ENCODE measurements at places on chromosomes 1 and 21.

DNA sequence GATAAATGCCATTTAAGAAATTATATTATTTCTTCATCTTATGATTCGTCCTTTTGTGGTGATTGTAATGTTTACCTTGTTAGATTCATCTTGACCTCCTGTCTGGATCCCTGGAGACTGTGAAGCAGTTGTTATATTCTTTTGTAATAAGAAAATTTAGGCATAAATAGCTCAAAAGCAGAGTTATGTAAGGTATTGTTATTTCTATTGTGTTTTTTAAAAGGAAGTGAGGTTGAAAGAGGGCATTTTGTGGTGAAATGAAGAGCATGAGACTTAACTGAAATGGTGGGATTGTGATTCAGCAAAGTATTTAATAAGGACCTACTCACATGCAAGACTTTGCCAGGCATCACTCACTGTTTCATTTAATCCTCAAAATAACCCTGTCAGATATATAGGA, 104.0 kb downstream of the PDE4B start:
- no peak for DNase-seq
- no peak overlapping the region for H3K4me3 ChIP-seq
- no peaks in the 10 kb centered on the region for H3K4me1 ChIP-seq
- no peak overlapping the region for H3K27ac ChIP-seq

GRCh38 chr1:172662464-172663109, 3.7 kb downstream of the FASLG start:
- peak overlapping the region; percentile 91 for H3K27ac ChIP-seq
- peaks cover 48% of the 10 kb centered on the region for H3K4me1 ChIP-seq
- peaks cover 36% of the 10 kb centered on the region for H3K27me3 ChIP-seq
- H3K36me3 ChIP-seq: peaks cover 2% of the 10 kb centered on the region
- DNase-seq: peak; percentile 85

GRCh38 chr1:184300446-184300845, 86.4 kb upstream of the C1orf21 start:
- no peak overlapping the region for H3K4me3 ChIP-seq
- no peaks in the 10 kb centered on the region for H3K36me3 ChIP-seq
- H3K4me1 ChIP-seq: no peaks in the 10 kb centered on the region

- H3K4me3 ChIP-seq: no peak overlapping the region
- H3K36me3 ChIP-seq: no peaks in the 10 kb centered on the region
- no peak for DNase-seq
- H3K27me3 ChIP-seq: peaks cover 28% of the 10 kb centered on the region
- H3K4me1 ChIP-seq: no peaks in the 10 kb centered on the region
These were observed 6.4 kb upstream of the KCNK1 start for GRCh38 chr1:233607252-233608119.

DNA sequence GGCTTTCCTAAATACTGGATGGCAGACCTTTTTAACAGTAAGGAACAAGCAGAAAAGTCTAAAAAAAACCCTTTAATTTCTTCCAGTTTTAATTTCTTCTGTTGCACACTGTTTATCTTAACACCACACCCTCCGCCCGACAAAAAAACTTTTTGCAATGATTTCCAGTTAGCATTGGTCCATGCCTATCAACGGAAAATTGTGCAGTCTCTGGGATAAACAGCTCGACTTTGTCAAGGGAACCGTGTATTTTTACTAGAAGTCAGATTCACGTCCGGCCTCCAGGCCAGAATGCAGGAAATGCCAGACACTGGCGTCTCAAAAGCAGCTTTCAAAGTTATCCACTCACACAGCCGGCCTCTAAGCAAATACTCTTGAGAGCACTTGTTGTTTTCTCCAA, 378 bp upstream of the NUP210L start:
- no peaks in the 10 kb centered on the region for H3K27me3 ChIP-seq
- peak overlapping the region; percentile 91 for H3K27ac ChIP-seq
- H3K4me1 ChIP-seq: peaks cover 76% of the 10 kb centered on the region

GRCh38 chr1:158112994-158113758, 67.5 kb upstream of the CD1D start:
- DNase-seq: peak; percentile 54
- H3K36me3 ChIP-seq: no peaks in the 10 kb centered on the region
- H3K4me1 ChIP-seq: peaks cover 15% of the 10 kb centered on the region
- peak overlapping the region; percentile 23 for H3K27ac ChIP-seq
- H3K4me3 ChIP-seq: peak overlapping the region; percentile 70

DNA sequence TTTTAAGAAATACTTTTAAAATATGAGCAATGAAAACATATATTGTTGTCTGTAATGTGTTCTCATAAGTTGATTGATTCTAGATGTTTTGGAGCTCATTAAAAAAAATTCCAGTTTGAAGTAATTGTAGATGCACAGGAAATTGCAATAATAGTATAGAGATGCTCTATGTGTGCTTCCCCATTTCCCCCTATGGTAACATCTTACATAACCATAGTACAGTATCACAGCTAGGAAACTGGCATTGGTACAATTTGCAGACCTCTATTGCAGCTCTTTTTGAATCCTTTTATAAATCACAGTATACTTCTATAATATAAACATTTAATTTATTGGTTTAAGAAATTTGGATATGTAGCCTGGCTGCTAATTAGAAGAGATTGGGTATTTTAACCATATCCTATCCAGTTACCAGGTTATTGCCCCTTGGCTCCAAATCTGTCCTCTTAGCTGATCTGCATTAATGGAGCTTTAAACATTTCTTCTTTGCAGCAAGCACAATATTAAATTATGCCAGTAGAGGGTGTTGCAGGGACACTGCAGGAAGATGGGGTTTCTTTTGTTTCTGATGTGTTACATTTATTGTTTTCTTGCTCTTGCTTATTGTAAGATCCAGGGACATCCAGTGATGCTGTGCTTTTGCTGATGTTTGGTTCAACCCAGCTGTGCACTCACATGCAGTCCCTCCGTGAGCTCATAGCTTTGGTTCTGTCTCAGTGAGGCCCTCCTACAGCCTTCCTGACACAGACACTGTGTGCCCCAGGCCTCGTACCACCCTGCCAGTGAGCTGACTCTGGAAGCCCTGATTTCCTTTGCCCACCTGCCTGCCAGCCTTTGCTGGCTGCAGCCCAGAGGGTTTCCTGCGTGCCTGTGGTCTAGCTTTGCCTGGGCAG, 103.3 kb downstream of the RABGAP1L start:
- no peak for DNase-seq
- no peak overlapping the region for H3K4me3 ChIP-seq
- H3K27me3 ChIP-seq: no peaks in the 10 kb centered on the region

DNA sequence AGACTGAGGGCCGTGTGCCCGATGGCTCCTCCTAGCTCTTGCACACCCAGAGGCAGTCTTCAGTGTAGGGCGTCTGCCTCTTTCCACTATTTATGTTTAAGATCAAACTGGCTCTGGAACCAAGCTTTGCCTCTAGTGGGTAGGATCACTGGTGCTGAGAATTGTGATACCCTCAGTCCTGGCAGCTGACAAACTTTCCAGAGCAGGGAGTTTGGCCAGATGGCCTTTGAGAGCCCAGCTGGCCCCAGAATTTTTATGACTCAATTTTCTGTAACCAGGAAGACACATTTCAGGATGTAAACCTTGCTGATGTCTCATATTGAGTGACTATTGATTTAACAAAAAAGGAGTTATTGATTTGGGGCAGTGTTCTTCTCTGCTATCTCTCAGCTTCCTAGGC, 6.7 kb downstream of the COQ8A start:
- no peaks in the 10 kb centered on the region for H3K27me3 ChIP-seq
- H3K36me3 ChIP-seq: peaks cover 5% of the 10 kb centered on the region
- peaks cover 72% of the 10 kb centered on the region for H3K4me1 ChIP-seq
- H3K4me3 ChIP-seq: no peak overlapping the region

DNA sequence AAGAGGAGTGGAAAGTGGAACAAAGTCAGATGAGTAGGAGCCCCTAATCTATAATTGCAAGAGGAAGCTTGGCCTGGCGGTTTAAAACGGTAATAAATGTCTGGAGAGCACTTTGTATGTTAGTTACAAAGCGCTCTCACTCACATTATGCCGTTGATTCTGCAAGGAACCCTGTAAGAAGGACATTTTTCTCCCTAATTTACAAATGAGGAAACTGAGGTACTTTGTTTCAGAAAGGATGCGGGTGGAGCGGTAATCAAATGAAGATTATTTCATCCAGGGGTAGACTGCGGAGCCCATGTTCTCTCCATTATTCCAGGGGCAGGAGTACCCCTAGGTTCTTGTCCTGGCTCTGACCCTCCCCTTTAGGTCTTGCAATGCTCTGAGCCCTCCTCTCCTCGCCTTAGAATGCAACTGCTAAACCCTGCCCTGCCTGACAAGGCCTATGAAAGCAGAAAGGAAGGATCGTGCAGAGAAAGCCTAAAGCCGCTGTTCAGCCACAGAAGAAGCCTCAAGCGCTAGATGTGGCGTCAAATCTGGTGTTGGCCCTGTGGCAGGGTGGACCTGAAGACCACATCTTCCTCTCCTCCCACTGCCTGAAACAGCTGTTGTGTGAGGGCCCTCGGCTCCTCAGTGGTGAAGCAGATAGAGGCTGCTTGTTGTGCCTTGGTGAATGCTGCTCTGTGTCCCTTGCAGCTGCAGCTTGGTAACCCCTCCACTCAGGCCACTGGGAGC, 588 bp upstream of the PACC1 start:
- H3K4me1 ChIP-seq: peaks cover 48% of the 10 kb centered on the region
- H3K4me3 ChIP-seq: peak overlapping the region; percentile 94
- no peak for DNase-seq

- no peak for DNase-seq
- H3K4me3 ChIP-seq: no peak overlapping the region
- no peaks in the 10 kb centered on the region for H3K36me3 ChIP-seq
- H3K27ac ChIP-seq: no peak overlapping the region
These were observed 270.2 kb upstream of the TMPRSS15 start for GRCh38 chr21:18673789-18674188.

GRCh38 chr1:196007763-196008162, 600.5 kb downstream of the KCNT2 start:
- H3K27me3 ChIP-seq: no peaks in the 10 kb centered on the region
- no peak overlapping the region for H3K27ac ChIP-seq
- no peak for DNase-seq
- H3K4me3 ChIP-seq: no peak overlapping the region

DNA sequence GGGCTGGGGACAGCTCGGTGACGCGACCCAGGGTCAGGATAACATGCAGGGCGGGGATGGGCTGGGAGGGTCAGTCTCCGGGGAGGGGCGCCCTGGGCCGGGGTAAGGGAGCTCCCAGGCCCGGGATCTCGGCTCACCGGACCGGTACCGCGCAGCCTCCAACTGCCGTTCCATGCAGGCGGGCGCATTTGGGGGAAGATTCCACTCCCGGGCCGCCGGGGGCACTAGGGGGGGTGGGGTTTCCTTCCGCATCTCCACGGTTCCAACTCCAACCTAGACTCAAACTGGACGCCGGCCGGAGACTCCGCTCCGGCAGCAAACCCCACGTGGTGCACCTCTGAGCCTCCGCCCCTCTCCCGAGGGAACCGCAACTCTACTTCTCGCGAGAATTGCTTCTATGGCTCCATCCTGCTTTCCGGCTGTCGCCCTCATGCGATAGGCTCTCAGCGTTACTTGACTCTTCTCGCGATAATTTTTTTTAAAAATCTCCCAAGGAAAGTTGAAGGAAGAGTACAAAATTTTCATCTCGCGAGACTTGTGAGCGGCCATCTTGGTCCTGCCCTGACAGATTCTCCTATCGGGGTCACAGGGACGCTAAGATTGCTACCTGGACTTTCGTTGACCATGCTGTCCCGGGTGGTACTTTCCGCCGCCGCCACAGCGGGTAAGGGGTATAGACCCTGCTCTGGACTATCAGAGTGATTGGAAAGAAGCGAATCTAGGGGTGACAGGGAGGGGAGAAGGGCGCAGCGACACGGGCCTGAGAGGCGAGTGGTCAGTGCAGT, at the start of the genes ATP5PB and WDR77:
Gene ATP5PB, plus strand, starts transcription at position 547 of the 785 bp plus-strand sequence. Its CDS starts 78 bp downstream, at position 625.
Gene WDR77, minus strand, starts transcription at position 339 of the 785 bp plus-strand sequence. Its CDS starts 87 bp downstream, at position 252.
- peak within 1 kb of the TSS; percentile 100 for H3K4me3 ChIP-seq
- peak within 1 kb of the TSS; percentile 99 for H3K27ac ChIP-seq
- peak; percentile 84 for DNase-seq
- H3K36me3 ChIP-seq: peaks cover 14% of the 10 kb centered on the region
- H3K27me3 ChIP-seq: no peaks in the 10 kb centered on the region

DNA sequence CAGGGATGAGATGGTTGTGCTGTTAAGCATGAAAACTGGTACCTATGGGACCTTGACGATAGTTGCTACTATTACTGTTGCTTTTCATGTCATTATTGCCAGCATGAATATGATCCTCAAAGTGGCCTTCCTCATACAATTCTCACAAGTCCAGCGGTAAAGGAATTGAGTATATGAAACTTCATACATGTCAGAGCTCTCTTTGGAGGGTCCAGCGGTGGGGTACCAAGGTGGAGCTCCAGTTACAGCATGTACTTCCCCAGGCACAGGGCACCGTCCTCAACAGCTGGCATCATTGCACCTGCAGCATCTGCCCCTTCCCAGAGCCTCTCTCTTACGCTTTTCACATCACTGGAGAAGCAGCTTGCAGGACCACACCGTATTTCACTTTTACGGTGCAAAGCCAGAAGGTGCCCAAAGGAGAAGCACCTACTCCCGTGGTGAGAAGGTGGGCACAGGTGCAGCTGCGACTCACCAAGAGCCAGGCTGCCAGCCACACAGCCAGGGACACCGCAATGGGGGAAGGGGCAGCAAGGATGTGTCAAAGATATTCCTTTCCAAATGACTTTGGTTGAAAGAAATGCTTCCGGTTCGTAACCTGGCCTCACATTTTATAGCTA, 166.4 kb upstream of the IRF2BP2 start:
- peaks cover 18% of the 10 kb centered on the region for H3K4me1 ChIP-seq
- H3K36me3 ChIP-seq: no peaks in the 10 kb centered on the region
- H3K27me3 ChIP-seq: no peaks in the 10 kb centered on the region
- DNase-seq: no peak
- no peak overlapping the region for H3K4me3 ChIP-seq

GRCh38 chr1:29123887-29124365, at the start of gene TMEM200B:
TSS of gene TMEM200B (minus strand) at chr1:29123903. CDS start at chr1:29121828, 2,075 bp downstream.
- no peak within 1 kb of the TSS for H3K27ac ChIP-seq
- peak within 1 kb of the TSS; percentile 77 for H3K4me3 ChIP-seq
- H3K4me1 ChIP-seq: peaks cover 11% of the 10 kb centered on the region
- no peaks in the 10 kb centered on the region for H3K36me3 ChIP-seq

DNA sequence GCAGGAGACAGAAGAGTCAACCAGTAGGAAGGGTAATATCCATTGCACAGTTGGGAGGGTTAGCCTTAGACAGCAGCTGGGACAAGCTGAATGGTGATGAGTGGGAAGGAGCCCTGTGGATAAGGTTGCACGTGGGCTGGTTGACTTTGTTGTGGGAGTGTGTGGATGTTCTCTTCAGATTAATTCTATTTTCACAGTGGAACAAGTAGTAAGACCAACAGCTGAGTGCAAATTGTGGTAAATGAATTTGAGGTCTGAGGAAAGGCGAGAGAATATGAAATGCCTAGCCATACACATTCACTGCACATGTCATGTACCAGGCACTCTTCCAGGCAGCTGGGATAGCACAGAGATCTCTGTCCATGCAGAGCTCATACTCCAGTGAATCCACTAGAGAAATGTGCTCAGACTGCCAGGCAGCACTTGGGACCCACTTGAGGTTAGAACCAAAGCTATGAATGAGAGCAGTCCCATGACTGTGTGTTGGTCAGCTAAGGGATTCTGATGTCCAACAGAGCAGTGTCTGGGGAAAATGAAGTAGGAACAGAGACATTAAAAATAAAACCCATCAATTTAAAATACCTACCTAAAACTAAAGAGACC, 25.2 kb upstream of the VTCN1 start:
- DNase-seq: no peak
- no peaks in the 10 kb centered on the region for H3K36me3 ChIP-seq
- H3K4me3 ChIP-seq: no peak overlapping the region
- peaks cover 29% of the 10 kb centered on the region for H3K27me3 ChIP-seq

Data from naive thymus-derived CD8-positive, alpha-beta T cell (primary cell).